ENCODE measurements at places on chromosomes 13 and 19.
A peak's percentile ranks its signal among the peaks of the same experiment; 100 is the strongest.

- DNase-seq, result no peak
Observed at GRCh38 chr19:2394442-2395292, 32.7 kb downstream of the TIMM13 start.

DNA sequence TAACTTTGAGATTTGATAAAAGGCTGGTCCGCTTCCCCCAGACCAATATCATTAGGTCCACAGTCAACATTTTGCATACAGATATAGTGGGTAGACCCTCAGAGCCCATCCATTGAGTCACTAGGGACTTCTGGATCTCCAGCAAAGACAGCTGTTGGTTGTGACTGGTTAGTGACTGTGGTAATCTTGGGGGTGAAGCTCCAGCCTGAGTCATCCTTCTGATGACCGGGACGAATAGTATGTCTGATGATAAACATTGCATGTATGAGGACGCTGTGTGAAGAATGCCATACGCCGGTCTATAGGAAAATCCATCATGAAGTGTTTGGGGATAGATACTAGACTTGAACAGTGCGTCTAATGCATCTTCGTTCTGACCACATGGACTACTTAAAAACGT lies 307.0 kb downstream of the UQCRFS1 start:
- DNase-seq, result no peak

DNA sequence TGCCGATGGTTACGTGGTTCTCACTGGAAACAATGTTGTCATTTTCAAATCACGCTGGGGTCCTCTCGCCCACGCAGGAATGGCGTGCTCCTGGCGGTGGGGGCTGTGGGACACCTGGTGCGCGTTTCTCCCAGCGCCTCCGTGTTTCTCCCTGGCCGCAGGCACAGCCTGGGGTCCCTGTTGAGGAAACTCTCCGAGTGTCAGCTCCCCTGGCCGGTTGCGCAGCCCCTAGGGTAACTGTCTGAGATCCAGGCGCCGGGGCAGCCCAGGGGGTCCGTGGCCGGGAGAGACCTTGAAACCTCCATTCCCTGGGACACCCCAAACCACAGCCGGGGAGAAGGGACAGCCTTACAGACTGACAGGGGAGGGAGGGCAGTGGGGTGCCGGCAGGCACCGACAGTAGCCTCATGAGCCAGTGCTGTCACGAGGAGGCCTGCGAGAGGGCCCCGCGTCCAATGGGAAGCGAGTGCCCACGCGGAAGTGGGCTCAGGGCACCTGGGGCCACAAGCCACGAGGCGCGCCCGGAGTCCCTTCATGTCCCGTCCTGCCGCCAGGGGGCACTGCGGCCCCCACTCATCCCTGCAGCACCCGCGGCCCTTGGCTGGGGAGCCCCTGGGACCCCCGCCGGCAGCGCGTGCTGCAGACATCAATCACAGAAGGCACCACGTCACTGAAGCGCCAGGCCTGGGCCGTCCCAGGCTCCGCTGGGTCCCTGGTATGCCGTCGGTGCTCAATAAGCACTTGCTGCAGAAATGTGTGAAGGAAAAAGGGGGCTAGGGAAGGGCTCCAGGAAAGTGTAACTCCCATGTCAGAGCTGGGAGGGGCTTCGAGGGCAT lies 9.5 kb downstream of the ADAMTSL5 start:
- DNase-seq, result no peak

- DNase-seq, result no peak
Observed at GRCh38 chr19:30955112-30956104, 393.8 kb downstream of the TSHZ3 start.

DNA sequence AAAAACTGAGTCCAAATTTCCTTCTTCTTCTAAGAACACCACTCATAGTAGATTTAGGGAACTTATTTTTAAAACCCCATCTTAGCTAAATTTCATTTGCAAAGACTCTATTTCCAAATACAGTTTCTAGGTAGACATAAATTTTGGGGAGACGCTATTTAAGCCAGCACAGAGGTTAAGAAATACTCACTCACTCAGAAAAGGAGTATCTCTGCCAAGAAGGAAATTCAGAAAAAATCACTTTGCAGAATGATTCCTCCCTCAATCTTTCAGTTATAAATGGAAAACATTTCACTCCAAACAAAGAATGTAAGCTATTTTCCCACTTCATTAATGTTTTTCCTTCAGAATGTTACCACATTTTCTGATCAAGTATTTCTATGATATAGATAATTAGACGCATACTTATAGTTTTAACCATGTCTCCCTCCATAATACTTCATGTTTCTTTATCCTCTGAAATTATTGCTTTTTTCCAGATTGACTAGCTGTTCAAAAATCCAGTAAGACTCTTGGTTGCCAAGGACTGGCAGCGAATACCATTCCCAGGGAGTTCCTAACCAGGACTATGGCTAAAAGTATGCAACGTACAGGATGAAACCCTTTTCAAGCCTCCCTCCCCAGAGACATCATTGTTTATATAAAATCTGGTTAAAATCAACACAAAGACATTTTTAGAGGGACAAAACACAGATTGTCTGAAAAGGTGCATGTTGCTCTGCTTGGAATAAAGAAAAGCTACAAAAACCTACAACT lies 52.5 kb upstream of the RXFP2 start:
- DNase-seq, result no peak

DNA sequence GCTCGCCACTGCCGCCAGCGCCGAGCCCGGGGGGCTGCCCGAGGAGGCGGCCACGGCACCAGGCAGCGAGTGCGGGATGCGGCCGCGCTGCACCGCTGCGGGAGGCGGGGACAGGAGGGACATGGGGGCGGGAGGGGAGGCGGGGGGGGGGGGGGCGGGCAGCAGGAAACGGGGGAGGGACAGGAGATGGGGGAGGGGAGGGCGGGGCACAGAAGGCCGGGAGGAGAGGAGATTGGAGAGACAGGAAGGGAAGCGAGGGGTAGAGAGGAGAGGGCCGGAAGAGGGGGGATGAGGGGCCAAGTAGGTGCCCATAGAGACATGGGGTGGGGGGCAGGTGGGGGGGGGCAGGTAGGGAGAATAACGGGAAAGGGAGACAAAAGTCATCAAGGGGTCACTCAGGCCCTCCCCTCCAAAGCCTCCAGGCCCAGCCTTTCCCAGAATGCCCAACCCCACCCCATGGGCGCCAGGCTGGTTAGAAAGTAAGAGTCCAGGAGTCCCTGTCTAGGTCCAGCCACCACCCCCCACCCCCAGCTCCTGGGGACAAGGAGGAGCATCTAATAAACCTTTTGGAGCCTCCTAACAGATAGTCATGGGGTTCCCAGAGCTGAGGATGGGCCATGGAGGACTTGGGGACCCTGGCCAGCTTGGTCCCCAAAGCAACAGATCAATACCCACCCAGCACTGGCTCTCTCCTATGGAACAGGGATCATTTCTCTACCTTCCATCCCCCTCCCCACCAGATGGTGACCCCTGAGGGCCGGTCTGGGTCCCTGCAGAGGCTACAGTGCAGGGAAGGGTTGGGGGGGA lies 9.5 kb downstream of the NR2F6 start:
- DNase-seq, result no peak

- no peak for DNase-seq
Observed at GRCh38 chr13:49503951-49504350, 8.2 kb downstream of the PHF11 start.

DNA sequence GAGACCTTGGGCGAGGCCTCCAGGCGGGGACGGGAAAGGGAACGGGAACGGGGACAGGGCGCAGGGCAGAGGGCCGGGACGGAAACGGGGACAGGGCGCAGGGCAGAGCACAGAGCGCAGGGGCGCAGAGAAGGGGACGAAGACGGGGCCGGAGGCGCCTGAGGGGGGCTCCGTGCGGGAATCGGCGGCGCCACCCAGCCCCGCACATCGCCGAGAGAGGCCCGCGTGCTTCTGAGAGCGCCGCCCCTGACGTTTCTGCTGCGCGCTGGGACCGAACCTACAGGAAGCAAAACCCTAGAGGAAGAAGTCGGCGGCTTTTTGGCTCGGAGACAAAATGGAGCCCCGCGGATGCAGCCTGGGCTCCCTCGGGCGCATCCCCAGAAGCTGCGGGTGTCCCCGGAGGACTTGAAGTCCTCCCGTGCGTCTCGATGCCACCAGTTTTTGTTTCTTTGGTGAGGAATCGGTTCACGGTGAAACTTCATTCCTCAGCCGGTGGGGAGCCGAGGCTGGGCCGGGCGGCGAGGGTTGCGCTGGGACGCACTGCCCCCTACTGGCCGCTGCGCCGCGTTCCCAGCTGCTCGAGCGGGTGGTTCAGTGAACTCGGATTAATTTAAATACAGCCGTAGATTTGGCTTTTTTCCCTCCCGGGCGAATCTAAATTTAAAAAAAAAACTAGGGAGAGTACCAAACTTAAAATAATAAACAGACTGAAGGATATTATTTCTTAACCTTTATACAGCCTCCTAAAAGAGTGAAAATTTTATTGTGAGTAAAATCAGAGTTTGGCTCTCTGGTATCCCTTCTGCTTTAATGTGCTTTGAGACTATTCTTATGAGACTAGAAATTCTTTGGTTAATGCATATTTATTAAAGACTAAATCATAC lies 350.0 kb upstream of the ARGLU1 start:
- peak; percentile 83 for DNase-seq

GRCh38 chr19:44512326-44513298 lies 12.3 kb upstream of the ZNF180 start:
- DNase-seq, result no peak

- DNase-seq, result no peak
Observed at GRCh38 chr19:56617531-56617930, 22.4 kb downstream of the ZNF71 start.

DNA sequence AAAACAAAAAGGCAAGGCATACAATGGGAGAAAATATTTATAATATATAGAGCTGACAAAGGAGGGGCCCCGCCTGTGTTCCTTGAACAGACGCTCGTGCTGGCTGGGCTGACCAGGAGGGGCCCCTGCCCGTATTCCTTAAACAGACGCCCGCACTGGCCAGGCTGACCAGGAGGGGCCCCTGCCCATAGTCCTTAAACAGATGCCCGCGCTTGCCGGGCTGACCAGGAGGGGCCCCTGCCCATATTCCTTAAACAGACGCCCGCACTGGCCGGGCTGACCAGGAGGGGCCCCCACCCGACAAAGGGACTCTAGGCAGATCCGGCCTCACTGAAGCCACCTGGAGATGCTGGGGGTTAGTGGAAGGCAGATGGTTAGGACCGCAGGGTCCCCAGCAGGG lies 9.3 kb downstream of the ADPRHL1 start:
- no peak for DNase-seq

DNA sequence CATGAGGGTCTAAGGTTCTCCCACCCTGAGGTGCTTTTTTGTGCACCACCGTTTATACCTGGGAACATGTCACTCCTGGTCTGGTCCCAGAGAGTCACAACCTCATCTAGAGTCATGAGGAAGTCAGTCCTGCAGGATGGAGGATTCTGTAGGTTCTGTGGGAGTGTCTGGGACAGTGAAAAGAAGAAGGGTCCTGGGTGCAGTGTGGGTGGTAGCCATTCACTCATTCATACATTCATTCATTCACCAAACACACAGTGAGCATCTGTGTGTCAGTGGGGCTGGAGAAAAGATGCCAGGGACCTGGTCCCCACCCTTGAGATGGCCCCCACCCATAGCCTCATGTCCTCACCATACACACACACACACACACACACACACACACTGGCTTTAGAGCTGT lies 8.7 kb upstream of the CEACAM18 start:
- DNase-seq, result no peak

DNA sequence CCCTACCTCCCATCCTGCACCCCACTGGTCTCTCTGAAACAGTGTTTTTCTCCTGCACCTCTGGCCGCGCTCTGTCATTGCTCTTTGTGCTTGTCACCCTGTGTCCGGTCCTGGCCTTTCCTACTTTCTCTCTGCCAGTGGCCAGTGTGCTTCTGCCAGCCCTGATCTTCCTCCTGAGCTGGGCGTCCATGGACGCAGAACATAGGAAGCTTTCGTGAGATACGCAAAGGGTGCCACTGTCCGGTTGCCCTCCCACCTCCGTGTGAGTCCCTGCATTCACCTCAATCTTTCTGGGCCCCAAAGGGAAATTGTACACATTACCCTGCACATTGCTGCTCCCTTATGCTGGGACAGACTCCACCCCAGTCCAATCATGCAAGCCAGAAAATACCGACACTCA lies 105.7 kb upstream of the SOX1 start:
- DNase-seq, result no peak

DNA sequence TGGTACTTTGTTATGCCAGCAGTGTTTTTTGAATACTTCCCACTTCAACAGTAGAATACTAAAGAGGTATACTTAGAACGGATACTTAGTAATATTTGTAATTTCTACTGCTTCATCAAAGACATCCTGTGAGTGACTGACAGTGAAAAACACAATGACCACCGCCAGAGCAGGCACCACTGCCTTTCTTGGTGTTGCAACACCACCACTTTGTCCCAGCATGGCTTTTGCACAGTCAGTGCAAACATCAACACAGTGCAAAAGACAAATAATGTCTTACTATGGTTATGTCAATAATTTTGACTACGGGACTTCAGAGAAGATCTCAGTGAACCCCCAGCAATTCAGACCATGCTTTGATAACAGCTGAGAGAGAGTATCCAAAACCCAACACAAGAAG lies 220.5 kb downstream of the RBM26 start:
- no peak for DNase-seq

DNA sequence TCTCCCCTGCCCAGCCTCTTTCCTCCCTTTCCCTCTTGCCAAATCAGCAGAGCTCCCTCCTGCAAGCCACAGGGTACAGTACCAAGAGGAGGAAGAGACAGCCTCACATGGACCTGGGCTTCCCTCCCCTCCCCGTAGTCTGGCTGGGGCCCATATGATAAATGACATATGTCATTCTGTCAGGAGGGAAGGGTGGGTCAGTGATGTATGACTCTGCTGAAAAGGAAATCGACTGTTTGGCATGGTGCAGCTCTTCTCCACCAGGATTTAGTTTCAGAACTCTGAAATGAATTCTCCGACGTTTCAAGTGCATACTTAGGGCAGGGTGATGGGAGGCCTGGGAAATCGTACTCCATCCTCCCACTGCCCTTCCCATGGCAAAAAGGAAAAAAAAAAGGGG lies 9.8 kb downstream of the TSHZ3 start:
- no peak for DNase-seq

GRCh38 chr19:771332-771785 lies 20.4 kb downstream of the MISP start:
- no peak for DNase-seq

DNA sequence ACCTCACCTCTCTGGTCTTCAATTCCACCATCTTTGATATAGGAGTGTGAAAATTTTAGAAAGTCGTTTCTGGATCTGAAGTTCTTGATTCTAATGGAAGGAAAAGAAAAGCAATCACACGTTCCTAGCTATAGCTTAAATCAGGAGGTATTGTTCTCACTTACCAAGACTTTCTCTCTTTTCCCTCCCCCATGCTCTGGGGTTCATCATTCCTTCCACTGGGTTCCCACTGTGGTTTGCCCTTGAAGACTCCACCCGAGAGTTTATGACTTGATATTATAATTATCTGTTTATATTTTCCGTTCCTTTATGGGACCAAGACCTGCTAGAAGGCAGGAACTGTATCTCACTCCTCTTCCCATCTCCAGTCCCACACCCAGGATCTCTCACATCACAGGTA lies 76.6 kb downstream of the AKAP11 start:
- no peak for DNase-seq

GRCh38 chr19:39325778-39326665 lies 5.4 kb upstream of the LRFN1 start:
- no peak for DNase-seq

DNA sequence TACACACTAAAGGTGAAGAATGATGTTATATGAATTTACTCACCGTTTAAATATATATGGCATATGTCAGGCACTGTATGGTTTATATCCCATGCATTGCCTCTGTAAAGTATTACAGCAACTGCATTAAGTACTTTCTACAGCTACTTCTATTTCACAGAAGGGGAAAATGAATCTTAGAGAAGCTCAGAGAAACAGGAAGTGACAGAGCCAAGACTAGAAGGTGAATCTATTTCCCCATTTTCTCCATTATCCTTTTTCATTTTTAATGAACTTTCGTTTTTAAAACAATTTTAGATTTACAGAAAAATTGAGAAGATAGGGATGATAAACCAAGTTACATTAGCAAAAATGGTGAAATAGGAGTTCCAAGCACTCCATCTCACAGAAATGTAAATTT lies 863.3 kb downstream of the UQCRFS1 start:
- DNase-seq, result no peak

All from renal pelvis (tissue), 12 donors.